ENCODE measurements at places on chromosomes 3 and 15.

- no peak for DNase-seq
These were observed 15.9 kb upstream of the CHST2 start for GRCh38 chr3:143103652-143104051.

- no peak for DNase-seq
These were observed 98.7 kb downstream of the TBC1D5 start for GRCh38 chr3:17643691-17644090.

DNA sequence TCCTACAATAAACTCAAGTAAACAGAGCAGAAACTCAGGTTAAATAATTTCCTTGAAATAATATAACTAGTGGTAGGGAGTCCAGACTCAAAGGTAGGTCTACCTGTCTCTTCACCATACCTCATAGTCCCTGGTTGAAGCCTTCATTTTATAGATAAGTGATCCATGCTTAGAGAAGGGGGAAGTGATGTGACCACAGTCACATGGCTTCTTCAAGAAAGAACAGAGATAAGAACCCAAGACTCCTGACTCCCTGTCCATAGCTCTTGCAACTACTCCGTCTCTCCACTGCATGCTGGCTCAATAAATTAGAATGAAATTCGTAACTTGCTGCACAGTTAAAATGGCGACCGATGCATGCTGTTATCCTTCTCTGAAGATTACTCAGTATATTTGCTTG is 11.0 kb upstream of the C15orf61 start:
- no peak for DNase-seq

DNA sequence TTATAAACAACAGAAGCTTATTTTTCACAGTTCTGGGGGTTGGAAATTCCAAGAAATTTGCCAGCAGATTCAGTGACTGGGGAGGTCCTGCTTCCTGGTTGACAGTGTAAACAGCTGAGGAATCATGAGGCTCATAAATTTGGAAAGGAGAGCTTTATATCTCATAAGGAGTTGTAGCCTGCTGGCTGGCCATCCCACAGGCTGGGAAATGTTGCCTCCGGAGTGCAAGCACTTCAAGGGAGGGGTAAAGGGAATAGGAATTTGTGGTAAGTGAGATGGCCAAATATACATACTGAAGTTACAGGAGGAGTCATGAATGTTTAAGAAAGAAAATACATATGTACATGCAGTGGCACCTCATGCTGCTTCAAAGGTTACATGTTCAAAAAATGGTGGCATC is 217.2 kb upstream of the CBLB start:
- no peak for DNase-seq

DNA sequence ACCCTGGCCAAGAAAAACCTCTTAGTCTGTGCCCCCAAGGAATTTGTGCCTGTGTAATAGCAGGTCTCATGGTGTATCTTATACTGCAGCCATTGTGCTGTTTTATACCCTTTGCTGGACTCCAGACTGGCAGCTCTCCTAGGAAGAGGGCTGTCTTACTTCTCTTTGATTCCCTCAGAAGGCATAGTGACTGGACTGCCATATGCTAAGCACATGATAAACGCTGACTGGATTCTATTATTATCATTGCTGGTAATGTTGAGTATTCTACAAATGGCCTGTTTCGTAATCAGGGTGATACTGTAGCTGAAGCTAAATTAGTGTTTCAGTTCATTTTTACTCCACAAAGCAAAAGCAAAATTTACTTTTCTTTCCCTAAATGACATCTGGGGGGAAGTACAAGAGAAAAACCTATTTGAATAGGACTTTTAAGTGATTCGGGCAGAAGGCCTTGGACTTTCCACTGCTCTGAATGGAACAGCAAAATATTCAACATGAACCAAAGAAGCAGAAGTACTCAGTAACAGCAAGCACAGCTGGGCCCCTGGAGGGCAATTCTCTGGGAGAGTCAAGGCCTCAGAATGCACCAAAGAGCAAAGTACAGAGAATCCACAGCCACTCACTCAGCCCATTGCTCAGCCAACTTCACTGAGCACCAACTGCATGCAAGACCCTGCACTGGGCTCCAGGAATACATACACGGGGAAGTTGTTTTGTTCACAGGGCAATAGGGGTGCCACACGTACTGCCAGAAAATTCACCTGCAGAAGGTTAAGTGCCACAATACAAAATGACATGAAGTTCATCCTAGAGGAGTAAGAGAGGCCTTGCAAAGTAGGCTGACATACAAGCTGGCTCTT is 7.9 kb upstream of the BCL2A1 start:
- no peak for DNase-seq
